Activated naive CD4-positive, alpha-beta T cell treated with anti-CD3 and anti-CD28 coated beads, Interleukin-2, amount 50 U/mL, for 72 hours (primary cell): ENCODE measurements at places on chromosomes 6 and 20. TPM values are rescaled to one million over a fixed set of nuclear protein-coding genes. Genes with fewer than 3 reads are reported as not detected.

DNA sequence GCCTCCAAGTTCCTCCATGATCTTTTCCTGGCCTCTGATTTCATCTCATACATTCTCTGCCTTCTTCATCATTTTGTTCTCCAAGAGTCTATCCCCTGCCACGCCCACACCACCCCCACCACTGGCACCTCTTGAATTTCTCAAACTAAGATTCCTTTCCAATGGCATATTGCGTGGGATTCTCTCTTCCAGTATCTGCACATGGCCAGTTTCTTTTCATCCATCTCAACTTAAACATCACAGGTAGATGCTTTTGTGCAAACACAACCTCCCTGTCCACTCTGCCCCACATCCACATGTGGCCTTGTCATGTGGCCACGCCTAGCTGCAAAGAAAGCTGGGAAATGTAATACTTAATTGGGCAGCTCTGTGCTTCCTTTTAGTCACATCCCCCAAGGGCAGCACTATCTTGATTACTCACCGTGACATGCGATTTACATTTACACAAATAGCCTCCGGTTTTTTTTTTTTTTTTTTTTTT lies 33.4 kb upstream of the ZMYND8 start:
- no peak for DNase-seq

Gene VPS16
- 52.0 TPM for total RNA-seq

GRCh38 chr6:100462706-100463629 lies 1.8 kb downstream of the SIM1 start:
- no peak for DNase-seq

GRCh38 chr20:39289316-39289715 lies 327.2 kb downstream of the DHX35 start:
- no peak for DNase-seq

GRCh38 chr6:75393806-75394205 lies 99.8 kb downstream of the FILIP1 start:
- DNase-seq, result no peak

GRCh38 chr6:1200081-1200408 lies 111.9 kb upstream of the FOXQ1 start:
- no peak for DNase-seq

DNA sequence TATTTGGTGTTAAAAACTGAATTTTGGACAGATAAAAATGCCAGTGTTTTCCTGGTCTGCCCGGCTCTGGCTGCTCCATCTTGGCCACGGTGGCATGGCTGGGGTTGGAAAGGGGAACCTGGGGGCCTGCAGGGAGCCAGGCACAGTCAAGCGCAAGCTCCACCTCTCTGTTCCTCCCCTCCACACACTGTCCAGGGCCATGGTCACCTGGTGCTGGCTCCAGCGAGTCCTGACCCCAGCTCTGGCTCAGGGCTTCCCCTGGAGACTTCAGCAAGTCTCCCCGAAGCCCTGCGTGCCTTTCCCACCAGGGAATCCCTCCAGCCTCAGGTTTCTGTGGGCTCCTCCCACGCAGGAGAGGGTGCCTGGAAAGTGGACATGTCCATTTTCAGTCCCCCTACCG lies 298.5 kb downstream of the QKI start:
- no peak for DNase-seq

Gene CD93
- 0.41 TPM for total RNA-seq

- DNase-seq, result no peak
These were observed 119.0 kb downstream of the ISM1 start for GRCh38 chr20:13340088-13340487.

DNA sequence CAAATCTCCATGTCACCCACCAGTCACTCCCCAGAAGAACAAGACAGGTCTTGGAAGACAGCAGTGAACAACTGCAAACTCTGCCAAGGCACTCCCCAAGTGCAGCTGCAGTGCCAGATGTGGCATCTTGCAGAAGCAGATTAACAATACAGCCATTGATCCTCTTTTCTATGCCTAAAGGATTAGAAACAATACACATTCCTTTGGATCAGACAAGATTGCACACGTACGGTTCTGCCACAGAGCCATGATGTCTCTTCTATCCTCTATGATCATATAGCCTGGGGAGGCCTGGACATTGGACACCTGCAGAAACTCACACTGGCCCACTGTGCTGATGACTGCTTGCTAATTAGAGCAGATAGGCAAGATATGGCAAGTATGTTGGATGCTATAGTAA lies 155.9 kb downstream of the MYLK4 start:
- DNase-seq, result no peak

- no peak for DNase-seq
These were observed 897 bp upstream of the GMEB2 start for GRCh38 chr20:63627751-63628245.

- DNase-seq, result no peak
These were observed 259.1 kb upstream of the FERMT1 start for GRCh38 chr20:6381887-6382286.

Gene CRISP2
- total RNA-seq, result not detected

DNA sequence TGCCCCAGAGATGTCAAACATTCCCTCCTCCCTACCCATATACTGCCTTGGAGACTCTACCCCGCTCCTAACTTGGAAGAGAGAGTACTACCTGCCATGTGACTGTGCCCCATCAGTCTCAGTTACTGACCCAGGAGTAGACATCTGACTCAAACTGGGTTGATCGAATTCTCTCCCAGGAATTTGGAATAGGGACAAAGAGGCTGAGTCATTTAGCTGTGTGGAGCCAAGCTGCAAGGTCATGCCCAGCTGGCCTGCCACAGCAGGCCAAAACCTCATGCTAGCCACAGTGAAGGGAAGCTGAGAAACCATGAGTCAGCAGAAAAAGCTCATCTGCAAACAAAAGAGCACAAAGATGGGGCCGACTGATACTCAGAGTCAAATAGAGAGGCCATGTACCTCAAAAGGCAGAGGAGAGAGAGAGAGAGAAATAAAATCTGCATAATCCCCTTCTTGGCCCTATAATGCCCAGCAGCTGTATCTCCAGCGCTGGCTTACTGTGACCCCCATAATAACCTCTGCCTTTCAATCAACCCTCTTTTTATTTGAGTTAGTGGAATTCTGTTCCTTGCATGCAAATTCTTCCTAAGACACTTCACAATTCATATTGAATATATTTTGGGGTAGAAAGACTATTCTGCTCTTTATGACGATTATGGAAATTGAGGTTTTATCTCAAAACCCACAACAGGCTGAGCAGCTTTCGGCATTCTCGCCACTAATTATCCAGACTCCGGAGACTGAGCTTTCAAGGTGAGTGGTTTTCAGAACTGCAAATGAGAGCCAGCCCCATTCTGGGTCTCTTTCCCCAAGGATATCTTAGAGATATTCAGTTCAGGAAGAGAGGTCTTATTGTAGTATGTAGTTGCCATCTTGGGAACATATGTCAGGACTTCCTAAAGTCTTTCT lies 21.4 kb upstream of the AKIRIN2 start:
- DNase-seq, result no peak

Gene MCCD1
- not detected for total RNA-seq

DNA sequence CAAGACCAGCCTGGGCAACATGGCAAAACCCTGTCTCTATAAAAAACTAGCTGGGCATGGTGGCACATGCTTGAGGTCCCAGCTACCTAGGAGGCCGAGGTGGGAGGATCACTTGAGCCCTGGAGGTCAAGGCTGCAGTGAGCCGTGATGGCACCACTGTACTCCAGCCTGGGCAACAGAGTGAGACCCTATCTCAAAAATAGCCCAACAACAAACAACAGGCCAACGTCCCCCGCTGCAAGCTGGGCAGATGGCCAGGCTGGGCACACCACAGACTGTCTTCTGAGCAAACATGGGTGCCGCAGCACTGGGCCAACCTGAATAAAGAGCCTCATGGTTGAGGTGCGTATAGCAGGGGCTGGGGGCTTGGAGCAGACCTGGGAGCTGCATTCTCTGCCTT lies 46.6 kb upstream of the SRF start:
- DNase-seq, result no peak

DNA sequence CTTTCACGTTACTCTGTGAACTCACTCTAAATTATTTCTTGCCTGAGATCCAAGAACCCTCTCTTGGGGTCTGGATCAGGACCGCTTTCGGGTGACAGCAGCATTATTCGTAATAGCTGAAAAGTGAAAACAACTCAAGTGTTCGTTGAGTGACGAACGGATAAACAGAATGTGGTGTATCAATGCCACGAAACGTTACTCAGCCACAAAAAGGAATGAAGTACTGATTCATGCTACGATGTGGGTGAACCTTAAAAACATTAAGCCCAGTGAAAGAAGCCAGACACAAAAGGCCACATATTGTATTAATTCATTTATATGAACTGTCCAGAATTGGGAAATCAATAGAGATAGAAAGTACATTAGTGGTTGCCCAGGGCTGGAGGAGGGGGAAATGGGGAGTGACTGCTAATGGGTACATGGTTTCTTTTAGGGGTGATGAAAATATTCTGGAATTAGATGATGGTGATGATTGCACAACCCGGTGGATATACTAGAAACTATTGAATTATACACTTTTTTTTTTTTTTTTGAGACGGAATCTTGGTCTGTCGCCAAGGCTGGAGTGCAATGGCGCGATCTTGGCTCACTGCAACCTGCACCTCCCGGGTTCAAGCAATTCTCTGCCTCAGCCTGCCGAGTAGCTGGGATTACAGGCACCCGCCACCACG lies 8.4 kb downstream of the PTGIS start:
- DNase-seq, result no peak

DNA sequence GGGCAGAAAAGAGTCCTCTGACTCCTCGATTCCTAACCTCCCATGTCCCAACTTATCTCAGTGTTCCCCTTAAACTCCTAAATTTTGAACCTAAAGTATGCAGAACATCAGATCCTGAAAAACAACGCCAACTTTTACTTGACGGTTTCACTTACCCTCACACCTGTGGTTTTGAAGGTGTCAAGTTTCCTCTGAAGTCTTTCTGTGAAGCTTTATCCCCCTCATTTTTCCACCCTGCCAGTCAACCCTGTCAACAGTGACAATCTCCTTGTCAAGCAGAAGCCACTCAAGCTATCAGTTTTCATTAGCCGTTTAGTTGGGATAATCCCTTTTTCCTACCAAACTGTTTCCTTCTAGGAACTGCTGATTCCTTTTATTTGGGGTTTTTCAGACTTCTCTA lies 245.4 kb upstream of the PREP start:
- DNase-seq, result no peak

GRCh38 chr6:163136681-163137397 lies 277.7 kb upstream of the QKI start:
- DNase-seq, result no peak

- DNase-seq, result no peak
These were observed 272.5 kb downstream of the CLIC5 start for GRCh38 chr6:45743028-45743615.

Gene SPTLC3
- total RNA-seq, result 1.7 TPM

Gene TFAP2B
- not detected for total RNA-seq

DNA sequence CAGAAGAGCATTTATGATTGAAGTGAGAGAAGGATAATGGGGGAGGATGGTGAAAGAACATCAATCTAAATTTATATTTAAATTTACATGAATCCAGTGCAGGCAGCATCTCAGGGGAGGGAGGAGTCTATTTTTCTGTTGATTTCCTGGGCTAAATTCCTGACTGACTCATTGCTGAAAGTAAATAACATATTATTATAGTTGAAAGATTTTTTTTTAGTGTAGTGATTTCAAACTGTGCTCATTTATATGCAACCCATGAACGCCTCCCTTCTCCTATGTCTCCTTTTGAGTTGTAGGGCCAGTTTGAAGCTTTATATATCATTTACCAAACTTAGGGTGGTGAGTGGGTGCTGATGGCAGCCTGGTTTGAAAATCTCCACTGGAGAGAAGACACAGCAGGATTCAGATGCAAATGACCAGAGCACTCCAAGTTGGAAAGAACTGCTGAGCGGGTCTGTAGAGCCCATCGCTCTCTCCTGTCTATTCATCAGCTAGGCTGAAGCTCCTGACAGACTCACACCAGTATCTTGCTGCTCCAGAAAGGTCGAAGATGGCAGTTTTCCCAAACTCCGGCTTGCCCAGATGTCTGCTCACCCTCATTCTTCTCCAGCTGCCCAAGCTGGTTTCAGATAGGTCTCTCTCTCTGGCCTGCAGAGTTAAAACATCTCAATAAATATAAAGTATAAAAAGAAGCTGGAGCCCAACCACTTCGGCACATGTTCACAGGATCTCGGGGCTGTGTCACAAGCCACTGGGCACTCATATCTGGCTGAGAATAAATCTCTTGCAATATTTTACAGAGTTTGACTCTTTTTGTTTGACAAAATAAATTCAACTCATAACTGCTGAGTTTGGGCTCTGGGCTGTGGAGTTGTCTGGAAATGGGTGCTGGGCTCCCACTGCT lies 18.3 kb downstream of the BTN2A1 start:
- no peak for DNase-seq

Gene PI3
- not detected for total RNA-seq

DNA sequence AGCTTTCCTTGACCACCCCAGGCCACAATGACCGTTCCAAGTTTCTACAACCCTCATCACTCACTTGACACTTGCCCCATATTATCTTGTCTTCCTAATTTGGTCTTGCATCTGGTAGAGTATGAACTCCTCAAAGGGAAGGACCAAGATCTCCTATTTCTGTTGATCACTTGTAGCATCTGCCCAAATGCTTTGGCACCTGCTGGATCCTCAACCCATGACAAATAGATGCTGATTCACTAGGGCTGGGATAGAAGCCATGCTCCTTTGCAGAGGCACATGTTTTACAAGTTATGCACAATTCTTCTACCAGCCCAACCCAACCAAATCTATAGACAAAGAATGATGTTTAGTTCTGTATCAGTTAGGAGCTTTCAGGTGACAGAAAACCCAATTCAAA lies 110.7 kb downstream of the UNC5CL start:
- no peak for DNase-seq

- no peak for DNase-seq
These were observed 10.2 kb downstream of the HDAC2 start for GRCh38 chr6:113960795-113961194.

GRCh38 chr20:53643031-53643832 lies 49.6 kb upstream of the ZNF217 start:
- peak; percentile 56 for DNase-seq

- DNase-seq, result peak; percentile 63
These were observed 592 bp upstream of the CDYL start for GRCh38 chr6:4775494-4776130.

GRCh38 chr6:140230282-140230681 lies 855.8 kb upstream of the CITED2 start:
- DNase-seq, result no peak

GRCh38 chr20:38065764-38066375 lies 32.3 kb downstream of the RPRD1B start:
- DNase-seq, result no peak

Gene ZSWIM1
- total RNA-seq, result 11.3 TPM

Gene RIPOR3
- total RNA-seq, result 0.08 TPM
